ENCODE measurements at places on chromosomes 6 and 20.

- DNase-seq, result no peak
Measured at GRCh38 chr6:116412270-116412669, 41.5 kb downstream of the DSE start.

DNA sequence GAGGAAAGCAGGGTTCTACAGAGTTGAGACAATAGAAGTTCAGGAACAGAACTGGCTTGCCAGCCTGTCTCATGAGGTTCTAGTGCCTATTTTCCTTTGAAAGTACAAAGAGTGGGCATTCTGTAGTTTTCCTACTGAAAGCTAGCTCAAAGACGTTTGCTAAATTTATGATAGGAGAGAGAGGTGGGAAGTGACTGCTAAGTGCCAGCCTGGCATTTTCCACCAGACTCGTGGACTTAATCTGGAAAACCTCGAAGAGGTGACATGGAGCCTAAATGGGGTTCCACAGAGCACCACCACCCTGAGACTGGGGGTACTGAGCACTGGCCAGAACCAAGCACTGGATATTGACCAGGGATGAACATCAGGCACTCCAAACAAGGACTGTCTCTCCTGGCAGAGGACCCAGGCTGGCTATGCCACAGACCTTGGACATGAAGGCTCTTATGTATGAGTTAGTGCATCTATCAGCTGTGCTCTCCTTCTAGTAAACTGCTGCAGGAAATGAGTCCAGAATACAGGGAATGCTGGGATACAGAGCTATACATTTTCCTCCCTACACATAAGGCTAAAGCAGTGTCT is 7.1 kb downstream of the PEX6 start:
- DNase-seq, result no peak

- DNase-seq, result no peak
Measured at GRCh38 chr6:166449036-166449435, 66.3 kb upstream of the MPC1 start.

- DNase-seq, result no peak
Measured at GRCh38 chr6:18101271-18101670, 21.2 kb downstream of the NHLRC1 start.

DNA sequence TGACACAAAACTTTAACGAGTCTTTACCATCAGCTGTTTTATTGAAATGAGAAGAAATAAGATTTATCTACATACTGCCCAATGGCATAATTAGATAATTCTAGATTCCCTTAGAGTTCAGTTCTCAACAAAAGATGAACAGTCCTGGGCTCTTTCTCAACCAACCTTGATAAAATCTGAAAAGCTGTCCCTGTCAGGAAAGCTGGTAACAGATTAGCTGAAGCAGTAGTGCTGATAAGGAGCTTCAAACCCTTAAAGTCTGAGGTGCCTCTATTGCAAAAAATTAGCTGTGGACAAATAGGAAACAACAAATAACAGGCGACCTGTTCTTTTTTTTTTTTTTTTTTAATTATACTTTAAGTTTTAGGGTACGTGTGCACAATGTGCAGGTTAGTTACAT is 35.9 kb upstream of the FAM135A start:
- no peak for DNase-seq

- no peak for DNase-seq
Measured at GRCh38 chr6:2795956-2796355, 30.8 kb downstream of the WRNIP1 start.

DNA sequence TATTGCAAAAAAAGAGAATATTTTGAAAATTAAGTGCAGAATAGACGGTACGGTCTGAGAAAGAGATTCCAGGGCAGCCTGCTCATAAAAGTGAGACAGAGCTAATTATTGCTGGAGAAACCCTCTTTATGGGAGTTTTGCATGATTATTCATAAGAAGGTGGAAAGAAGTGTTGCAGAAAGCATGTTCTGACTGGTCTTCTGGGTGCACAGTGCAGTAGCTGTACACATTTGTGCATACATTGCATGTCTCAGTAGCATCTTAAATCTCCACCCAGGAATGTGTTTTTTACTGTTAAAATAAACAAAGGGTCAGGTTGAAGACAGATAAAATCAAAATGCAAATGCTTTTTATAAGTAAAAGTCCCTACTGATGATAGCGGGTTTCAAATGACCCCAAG is 1813.6 kb upstream of the DEFB115 start:
- no peak for DNase-seq

DNA sequence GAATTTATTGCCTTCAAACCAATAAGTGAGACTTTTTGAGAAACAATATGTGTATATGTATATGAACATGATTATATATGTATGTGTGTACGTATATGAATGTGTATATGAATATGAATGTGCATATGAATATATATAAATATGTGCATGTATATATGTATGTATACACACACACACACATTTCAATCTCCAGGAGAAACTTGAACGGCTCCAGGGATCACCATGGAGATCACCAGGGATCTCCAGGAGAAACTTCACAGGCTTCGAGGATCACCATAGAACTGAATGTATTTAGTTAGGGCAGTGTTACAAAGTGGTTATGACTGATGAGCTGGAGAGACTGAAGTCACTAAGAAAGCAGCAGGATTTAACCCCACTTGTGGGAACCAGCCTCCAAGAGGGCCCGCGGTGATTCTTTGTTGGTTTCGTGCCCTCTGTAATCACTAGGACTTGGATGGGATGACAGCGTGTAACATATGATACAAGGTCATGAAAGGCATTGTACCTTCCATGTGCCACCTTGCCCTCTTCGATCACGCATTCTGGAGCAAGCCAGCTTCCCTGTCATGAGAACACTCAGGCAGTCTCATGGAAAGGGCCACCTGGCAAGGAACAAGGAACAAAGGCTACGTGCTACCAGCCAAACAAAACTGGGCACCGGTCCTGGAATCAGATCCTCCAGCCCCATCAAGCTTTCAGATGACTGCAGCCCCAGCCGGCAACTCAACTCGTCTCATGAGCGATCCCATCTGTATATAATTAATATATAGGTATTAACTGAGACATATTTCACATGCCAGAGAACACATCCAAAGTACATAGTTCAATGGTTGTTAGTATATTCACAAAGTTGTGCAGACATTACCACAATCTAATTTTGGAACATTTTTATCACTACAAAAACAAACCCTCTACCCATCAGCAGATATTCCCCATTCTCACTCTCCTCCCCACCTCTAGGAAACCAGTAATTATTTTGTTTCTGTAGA is 8.6 kb downstream of the FAM50B start:
- DNase-seq, result no peak

DNA sequence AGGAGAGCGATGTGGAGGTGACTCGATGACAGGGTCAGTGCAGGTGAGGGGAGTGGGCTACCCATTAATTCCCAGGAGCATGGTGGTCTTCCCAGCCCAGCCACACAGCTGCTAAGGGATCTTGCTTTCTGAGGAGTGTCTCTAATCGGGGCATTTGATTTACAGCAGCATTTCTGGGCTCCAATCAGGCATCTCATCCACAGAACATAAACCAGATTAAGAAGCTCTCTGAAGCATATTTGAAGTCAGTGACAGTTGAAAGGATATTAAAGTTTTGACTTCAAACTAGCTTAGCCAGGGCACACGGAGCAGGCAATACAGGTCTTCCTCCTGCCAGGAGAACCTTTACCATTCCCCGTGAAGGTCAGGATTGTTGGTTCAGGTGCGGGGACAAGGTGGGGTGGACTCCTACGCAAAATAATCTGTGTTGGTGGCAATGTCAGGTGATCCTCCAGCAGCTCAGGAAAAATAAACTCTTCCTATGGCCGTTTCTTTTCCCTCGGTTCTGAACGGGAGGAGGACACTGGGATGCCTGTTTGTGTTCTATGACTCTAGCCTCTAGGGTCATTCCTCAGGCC is 39.9 kb upstream of the ZNF831 start:
- no peak for DNase-seq

GRCh38 chr6:45483501-45483900 is 105.8 kb upstream of the SUPT3H start:
- no peak for DNase-seq

GRCh38 chr6:136549300-136550044 is 750 bp downstream of the MAP7 start:
- peak; percentile 32 for DNase-seq

DNA sequence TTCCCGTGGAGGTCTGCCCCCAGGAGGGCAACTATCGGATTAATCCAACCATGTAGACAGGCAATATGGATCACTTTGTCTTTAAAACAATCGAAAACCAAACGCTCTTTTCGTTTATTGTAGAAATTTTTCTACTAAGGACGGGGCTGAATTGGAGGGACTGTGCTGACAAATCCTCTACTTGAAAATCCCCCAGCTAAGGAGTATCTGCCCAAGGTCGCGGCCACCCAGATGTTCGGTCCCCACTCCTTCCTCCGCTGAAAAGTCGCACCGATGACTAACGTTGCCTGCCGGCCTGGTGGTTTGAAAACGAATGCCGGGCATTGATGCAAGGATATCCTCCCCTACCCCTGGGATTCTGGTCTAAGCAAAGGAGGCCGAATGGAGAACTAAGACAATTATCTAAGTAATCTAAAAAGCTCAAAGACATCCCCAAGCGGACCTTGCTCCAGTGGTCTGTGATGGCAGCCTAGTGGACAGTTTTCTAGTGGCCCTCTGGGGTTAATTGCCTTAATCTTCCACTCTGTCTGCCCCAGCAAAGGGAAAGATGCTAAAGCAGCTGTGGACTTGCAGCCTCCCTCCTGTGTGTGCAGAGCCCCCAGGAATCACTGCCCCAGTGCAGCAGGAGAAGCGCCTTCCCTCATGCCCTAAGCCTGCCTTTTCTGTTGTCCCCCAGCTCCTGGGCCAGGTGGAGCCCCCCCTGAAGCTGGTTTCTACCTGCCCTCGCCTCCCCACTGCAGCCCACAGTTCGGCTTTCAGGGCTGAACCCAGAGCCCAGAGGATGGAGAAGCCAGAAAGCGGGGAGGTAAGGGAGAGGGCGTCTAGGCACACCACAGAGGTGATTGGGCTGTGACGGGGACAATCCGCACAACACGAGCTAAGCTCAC is 3.6 kb upstream of the FOXC1 start:
- DNase-seq, result peak; percentile 22

DNA sequence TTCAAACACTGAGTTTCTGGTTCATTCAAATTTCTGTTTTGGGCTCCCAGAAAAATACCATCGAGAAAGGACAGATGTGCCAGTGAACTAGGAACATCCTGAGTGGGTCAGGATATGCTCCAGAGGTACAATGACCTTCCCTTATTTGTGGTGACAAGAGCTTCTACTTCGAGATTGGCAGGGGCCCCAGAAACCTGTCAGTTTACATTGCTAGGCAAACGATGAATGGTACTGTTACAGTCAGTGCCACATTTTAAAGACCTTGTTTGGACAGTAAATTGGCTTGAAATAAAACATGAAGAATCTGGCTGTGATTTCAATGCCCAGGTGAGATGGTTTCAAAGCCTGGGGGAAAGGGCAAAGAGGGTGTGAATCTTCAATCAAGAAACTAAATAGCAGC is 454.5 kb upstream of the ID4 start:
- no peak for DNase-seq

- no peak for DNase-seq
Measured at GRCh38 chr6:148395583-148396101, 53.0 kb downstream of the SASH1 start.

DNA sequence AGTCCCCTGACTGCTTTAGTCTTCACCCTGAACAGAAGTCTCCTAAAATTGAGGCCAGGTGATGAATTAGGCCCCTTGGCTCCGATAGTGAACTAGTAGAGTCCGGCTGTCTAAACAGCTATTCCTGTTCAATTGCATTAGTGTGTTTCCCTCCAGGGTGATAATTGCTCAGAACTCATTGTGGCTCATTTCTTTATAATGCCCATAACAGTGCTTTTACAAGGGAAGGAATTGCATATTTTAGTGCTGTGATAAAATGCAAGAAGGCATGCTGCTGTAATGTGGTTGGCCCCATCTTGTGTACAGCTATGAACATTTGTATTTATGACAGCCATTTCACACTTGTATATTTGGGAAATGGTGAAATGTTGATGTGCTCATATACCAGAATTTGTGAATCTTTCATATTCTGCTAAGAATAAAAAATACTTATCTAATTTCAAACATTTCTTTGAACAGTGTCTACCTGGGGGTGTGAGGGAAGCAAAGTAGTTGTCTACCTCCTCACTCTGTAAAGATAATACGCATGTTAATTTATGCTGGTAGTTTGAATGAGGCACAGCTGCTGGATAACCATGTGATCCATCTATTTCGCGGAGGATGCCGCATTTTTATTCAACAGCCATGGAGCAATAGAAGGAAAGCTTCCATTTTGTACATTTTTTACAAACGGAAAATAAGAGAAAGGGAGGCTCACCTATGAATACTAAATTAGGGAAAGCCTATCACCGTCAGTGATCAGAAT is 451.4 kb downstream of the NKAIN2 start:
- no peak for DNase-seq

- no peak for DNase-seq
Measured at GRCh38 chr6:111803804-111804203, 69.4 kb downstream of the FYN start.

DNA sequence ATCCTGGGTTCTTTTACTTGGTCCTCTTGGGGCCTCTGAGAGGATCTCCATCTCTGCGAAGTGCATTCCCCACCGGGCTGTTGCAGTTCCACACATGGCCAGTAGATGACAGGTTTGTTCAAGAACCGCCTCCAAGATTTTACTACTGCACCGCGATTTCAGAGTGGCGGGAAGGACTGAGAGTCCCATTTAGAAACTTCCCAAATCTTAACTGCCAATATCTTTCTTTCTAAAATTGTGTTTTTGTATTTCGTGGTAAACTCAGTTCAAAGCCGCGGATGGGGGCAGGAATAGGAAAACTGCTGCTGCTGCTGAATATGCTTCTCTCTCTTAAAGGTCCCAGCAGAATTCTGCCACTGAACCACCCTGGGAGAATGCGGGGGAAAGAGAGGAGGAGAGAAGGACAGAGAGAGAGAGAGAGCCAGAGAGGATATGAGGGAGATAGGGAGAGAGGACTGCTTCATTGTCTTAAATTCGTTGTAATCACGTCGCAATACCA is 8.6 kb upstream of the BTNL2 start:
- peak; percentile 8 for DNase-seq

DNA sequence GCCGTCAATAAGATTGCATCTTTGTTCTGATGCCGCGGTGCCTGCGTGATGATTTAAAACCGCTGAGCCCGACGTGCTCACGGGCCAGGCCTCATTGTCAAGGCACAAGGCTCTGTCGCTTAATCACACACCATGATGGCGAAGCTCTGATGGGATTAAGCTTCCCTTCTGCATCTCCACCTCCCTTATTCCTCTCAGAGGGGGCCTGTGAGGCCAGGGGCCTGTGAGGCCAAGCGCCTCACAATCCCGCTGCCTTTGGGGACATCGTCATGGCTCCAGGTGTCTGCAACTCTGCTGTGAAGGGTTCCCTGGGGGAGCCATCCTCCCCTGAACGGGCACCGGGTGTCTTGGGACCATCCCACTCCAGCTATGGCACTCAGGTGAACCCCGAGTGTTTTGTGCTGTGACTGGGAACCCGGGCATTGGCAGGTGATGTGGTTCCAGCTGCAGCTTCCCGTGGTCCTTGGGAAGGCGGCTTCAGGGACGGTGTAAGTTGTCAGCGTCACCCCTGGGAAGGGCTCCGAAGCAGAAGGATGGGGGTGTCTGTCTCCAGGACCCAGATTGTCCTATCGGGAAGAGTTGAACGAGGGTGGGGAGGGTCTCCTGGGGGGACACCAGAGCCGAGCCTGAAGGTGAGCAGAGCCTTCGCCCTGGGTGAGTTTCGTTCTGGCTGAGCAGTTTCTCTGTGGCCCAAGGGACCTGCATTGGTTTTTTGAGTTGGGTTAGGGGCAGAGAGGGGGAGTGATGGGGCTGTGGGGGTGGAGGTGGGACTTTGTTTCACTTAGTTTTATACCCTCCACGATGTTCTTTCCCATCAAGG is 18.0 kb upstream of the BHLHE23 start:
- DNase-seq, result no peak

Data from NCI-H526 (cell line).